Stimulated activated CD8-positive, alpha-beta memory T cell treated with anti-CD3 and anti-CD28 coated beads, Interleukin-15, amount 100 ng/mL, for 1 hour (primary cell): ENCODE measurements at places on chromosomes 6 and 20.

DNA sequence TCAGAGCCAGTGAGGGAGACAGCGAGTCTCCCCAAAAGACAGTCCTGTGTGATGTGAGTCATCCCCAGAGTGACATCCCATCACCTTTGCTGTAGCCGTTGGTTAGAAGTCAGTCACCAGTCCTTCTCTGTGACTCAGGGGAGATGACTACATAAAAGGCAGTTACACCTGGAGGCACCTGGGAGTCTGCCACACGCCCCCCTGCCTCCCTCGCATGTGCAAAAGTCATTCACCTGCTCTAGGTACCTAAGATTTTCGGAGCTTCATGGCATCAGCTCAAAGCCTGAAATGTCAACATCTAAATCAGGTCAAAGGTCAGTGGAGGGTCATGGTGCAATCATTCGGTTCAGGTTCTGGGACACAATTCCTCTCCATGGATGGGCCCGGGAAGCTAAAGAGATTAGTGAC, 50.3 kb downstream of the PRR18 start:
- DNase-seq = no peak

GRCh38 chr20:47459344-47460073, 42.2 kb upstream of the NCOA3 start:
- no peak for DNase-seq

DNA sequence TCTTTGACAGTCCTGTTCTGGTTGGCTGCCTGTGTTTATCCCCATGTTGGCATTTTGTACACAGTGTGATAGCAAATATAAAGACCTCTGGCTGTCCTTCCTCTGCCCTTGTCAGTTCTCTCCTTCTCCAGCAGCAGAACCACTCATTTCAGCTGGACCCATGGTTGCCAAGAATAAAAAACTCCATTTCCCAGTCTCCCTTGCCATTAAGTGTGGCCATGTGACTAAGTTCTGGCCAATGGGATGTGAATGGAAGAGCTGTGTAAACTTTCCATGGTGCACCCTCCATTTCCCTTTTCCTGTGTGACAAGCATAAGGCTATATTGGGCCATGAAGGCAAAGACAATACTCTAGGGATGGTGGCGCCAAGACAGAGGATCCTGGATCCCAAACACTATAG, 78.4 kb upstream of the TBC1D7 start:
- DNase-seq = no peak

DNA sequence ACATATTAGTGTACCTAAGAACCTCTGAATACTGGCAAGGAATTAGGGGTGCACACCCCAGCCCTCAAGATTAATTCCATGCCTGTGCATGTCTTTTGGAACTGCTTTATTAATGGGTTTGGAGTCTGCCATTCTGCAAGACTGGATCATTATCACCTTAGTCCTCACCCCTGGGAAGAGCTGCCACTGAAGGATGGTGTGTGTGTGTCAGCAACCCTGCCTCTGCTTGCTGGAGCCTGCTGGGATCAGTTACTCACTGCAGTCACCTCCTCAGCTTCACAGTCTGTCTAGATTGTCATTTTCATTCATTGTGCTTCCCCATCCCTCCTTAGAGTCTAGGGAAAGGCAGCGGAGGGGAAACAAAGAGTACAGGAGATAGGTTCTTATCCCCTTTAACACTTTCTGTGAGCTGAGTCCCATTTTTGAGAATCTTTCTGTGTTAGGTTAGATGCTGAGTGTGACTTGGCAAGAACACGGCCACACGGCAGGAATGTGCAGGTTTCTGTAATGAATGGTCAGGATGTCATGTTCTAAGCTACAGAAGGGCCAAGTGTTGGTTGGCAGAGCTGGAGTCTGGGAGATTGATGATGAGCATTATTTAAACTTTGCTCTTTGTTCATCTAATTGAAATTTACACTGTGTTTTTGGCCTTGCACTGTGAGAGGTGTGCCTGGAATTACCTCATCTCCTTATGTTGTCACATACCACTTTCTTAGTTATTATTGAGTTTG, 21.1 kb downstream of the GHRH start:
- no peak for DNase-seq

GRCh38 chr6:45892696-45893245, 122.9 kb downstream of the CLIC5 start:
- DNase-seq = no peak

- no peak for DNase-seq
These were observed 9.6 kb upstream of the KCNQ2 start for GRCh38 chr20:63482021-63482587.

DNA sequence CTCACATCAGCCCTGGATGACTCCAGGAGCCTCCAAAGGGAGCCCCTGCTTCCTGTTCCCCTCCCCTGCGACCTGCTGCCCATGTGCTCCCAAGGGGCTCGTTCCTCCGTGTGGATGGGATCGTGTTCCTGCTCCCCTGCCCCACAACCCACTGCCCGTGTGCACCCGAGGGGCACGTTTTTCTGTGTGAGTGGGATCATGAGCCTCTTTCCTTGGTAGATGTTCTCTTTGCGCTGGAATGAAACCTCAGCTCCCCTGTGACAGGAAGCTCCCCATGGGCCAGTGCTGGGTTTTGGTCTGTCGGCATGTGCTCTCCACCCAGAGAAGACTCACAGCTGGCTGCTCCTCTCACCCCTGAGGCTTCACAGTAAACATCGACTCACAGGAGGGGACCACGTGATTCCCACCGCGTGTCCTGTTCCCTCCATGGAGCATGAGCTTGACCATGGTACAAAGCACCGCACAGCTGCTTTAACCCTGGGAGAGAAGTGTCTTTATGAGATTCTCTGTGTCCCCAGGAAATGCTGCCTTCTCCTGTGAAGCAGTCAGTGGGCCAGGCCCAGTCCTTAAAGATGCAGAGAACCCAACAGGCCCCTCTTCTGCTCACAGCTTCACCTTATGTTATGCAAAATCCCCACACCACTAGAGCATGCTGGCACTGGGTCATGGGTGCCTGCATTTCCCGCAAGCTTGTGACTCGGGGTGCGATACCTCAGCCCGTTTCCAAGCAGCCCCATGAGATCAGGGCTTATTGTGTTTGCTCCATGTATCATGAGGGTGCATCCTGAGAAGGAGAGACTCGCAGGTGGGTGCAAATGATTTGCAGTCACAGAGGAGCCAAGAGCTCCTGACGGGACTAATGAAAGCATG, 215.1 kb downstream of the ERMARD start:
- DNase-seq = no peak

GRCh38 chr6:133833949-133834359, 55.0 kb upstream of the TCF21 start:
- DNase-seq = no peak

DNA sequence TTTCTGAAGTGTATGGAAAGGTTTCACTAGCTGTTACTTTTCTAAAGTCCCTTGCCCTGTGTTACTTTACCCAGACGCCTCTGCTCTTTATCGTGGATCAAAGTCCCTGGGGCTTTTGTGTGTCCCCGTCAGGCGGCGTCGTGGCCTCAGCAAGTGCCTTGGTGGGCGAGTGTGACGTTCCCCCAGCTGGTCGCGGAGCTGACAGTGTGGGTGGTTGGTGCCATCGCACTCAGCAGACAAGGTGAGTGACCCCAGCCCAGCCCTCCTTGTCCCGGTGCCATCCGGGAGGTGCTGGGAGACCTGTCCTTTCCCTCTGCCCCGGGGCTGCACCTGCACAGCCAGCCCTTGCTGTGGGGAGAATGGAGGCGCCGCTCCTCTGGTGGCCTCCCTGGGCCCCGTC, 27.3 kb upstream of the TCFL5 start:
- no peak for DNase-seq

GRCh38 chr6:17381424-17382147, 11.8 kb upstream of the CAP2 start:
- DNase-seq = no peak

GRCh38 chr20:35292504-35293285, 470 bp upstream of the FAM83C start:
- no peak for DNase-seq

GRCh38 chr6:46961232-46961631, 39.5 kb upstream of the ADGRF5 start:
- DNase-seq = no peak

- no peak for DNase-seq
These were observed 19.4 kb upstream of the MUC21 start for GRCh38 chr6:30964075-30964474.

DNA sequence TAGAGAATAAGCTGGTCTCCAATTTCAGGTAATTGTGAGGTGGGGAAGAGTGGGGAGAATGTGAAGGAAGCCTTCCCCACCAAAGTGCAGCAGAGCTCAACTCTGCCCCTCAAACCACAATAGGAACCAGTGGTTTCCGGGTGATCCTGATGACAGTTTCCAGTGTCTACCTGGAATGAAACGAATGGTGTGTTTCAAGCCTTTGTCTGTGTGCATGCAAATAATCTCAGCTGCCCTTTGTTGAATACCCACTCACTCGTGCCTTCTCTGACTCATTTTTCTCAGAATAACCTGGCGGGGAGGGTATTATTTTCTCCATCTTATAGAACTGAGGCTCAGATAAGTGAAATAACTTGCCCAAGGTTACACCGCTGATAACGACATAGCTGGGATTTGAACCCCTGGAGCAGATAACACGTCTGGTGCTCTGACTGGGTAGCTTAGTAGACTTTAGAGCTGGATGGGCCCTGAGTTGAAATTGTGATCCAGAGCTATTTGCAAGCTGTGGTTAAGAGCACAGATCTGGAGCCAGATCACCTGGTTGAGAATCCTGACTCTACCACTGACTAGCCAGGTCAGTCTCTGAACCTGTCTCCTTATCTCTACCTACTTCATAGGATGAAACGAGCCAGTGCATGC, 85.1 kb downstream of the EYA2 start:
- DNase-seq = no peak

GRCh38 chr6:17972074-17972952, 15.1 kb downstream of the KIF13A start:
- DNase-seq = no peak

DNA sequence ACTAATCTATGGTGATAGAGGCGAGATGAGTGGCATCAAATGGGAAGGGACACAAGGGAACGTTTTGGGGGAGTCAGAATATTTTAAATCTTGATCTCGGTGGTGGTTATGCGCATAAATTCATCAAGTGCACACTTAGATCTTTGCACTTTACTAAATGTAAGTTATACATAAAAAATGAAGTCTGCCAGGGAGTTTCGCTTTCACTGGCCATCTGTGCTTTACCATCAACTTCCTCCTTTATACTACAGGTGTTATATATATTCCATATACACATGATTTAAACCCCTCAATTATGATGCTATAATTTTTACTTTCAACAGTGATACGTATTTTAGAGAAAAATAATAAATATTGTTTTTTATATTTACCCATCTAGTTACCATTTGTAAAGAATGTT, 97.6 kb upstream of the AKIRIN2 start:
- no peak for DNase-seq

- no peak for DNase-seq
These were observed 15.7 kb downstream of the ADISSP start for GRCh38 chr20:3751675-3752385.

GRCh38 chr6:166168616-166169548, 1.2 kb upstream of the TBXT start:
- no peak for DNase-seq

GRCh38 chr6:120615238-120615637, 719.0 kb downstream of the TBC1D32 start:
- DNase-seq = no peak

DNA sequence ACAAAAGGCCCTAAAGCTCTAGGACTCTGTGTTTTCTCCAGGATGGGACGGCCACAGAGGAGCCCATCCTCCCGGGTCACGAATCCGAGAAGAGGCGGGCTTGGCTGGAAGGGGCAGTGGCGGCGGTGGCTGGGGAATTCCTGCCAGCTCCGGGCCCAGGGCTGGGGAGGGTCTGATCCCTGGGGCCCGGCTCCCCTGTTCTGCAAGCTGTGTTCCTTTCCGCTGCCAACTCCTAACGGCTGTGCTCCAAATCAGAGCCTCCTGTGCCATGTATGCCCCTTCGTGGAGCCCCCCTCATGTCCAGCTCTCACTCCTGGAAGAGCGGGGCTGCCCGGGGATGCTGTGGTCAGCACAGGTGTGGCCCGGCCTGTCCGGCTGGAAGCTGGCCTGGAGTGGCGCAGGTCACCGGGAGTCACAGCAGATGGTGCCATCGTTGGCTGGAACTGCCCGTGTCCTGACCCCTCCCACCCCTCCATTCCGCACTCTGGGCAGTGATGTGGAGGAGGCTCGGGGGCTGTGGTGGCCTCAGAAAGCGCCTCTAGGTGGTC, 88.2 kb upstream of the MPC1 start:
- no peak for DNase-seq

- DNase-seq = no peak
These were observed 9.0 kb upstream of the BHLHE23 start for GRCh38 chr20:63015662-63016361.
